Renal cortical epithelial cell (primary cell): ENCODE measurements at places on chromosomes 5 and 9. TPM values are rescaled to one million over a fixed set of nuclear protein-coding genes. Genes with fewer than 3 reads are reported as not detected.

- no peak for DNase-seq
These were observed 3.7 kb upstream of the NIPAL4 start for GRCh38 chr5:157456301-157456700.

Gene LRRC14B
- total RNA-seq, result not detected in 2 replicates

Gene ZNF462
- total RNA-seq, result 20.7 and 36.1 TPM in 2 replicates

DNA sequence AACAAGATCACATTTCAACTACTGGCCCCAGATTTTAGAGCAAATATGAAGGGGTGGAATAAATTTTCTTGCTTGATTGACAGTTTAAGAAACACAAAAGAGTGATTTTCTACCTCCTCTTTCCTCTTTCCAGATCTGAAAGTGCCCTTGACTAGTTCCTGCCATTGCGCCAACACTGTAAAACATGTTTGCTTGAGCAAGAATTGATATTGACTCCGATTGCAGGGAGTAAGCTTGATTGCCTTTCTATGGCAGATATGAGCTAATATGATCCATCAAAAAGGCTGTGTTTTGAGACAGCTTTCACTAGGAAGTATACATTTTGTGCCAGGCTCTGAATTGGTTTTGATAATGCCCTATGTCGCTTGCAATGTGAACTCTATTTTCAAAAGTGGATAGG, 508.8 kb downstream of the SEMA5A start:
- DNase-seq, result no peak

- peak; percentile 28 for DNase-seq
These were observed 529 bp upstream of the NRARP start for GRCh38 chr9:137302449-137303150.

GRCh38 chr9:113155911-113156588, 5.2 kb downstream of the SLC31A2 start:
- DNase-seq, result no peak

GRCh38 chr5:97544240-97544639, 361.2 kb upstream of the RIOK2 start:
- no peak for DNase-seq

- no peak for DNase-seq
These were observed 35.3 kb downstream of the MTREX start for GRCh38 chr5:55343107-55343506.
